ENCODE measurements at places on chromosomes 5 and 9.

DNA sequence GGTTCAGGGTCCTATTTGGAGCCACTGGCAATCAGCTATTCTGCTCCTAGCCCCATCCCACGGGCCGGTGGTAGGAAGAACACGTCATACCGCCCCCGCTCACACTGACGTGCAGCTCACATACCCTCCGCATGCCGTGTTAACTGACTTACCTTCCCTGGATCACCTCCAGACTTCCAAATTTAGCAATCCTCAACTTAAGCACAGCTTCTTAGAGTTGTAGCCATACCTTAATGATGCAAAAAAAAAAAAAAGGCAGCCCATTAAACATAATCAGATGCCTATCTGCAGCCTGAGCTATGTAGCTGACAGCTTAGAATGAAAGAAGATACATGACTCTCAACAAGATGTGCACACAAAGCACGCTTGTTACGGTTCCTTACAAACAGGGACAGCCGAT, 93.0 kb downstream of the IRX2 start:
- no peak for DNase-seq

GRCh38 chr9:112371060-112371459, 8.8 kb upstream of the HSDL2 start:
- no peak for DNase-seq

DNA sequence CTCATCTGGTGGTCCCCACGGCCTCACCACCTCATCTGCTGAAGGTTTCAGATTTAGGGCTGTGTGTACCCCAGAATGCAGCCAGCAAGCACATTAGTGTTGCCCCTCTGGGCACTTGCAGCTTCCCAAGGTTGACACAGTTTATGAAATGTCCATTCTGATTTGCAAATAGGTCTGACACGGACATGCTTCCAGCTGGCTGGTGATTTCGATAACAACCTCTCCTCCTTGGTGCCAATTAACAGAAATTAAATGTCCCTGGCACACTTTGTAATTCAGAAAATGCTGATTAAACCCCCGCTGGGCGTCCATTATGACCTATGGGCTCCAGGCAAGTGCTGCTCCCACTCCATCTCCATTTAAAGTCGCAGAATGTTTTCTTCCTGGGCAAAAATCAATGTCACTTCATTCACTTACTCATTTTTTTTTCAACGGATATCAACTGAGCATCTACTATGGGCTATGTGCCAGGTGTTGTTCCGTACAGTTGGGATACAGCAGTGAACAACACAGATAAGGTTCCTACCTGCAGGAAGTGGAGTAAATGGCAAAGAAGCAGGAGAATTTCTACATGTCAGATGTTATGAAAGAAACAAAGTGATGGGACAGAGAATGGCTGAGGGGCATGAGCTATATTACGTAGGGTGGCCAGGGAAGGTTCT, 32.0 kb downstream of the PLAC8L1 start:
- no peak for DNase-seq

DNA sequence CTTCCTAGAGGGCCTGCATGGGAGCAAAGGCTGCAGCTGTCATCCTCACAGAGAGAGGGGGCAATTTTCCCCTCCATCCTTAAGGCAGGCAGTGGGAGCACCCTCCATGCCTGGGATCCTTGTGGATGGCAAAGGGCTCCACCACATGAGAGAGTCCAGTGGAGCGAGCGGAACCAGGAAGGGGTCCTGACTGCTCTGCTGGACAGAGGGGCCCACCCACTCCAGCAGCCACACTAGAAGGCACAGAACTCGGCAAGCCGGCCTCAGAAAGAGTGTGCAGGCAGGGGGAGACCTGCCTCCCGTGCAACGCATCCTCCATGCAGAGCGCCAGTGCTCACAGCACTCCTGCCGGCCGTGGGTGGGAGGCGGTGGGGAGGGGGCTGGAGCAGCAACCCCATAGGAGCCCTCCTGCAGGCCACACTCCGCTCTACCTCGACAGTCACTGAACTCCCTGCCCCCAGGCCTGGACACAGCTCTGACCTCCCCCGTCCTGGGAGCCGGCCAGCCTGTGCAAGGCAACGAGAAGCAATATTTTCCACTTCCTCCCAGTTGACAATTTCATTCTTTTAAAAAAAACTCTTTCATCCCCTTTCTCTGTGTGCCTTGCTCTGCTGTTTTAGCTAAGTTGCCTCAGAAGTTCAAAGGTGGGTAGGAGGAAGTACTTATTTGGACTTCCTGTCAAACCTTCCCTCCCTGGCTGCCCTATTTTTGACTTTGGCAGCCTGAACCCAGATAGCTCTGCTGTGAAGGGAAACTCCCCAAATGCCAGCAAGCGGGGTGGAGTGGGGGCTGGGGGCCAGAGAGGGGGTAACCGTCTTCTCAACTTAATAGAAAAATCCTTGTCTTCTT, 5.3 kb upstream of the LCP2 start:
- DNase-seq, result peak; percentile 66

DNA sequence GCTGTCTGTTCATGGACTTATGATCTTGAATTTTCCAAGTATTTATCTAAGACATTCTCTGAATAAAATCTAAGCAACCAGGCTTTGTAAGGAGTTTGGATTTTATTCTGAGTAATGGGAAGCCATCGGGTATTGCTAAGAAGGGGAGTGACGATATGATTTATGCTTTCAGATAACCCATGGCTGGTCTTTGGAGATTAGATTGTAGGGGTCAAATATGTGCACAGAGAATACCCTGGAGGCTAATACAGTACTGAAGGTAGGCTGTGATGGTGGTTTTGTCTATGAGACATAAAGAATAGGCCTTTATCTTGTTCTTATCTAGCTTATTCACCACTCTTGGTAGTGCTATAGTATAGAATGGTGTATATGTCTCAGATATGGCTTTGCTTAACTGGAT, 60.0 kb upstream of the C5orf46 start:
- no peak for DNase-seq

- DNase-seq, result no peak
Observed at GRCh38 chr9:115520646-115521045, 402.7 kb upstream of the TNC start.

GRCh38 chr9:95831810-95832209, 43.7 kb upstream of the ERCC6L2 start:
- DNase-seq, result no peak

- DNase-seq, result no peak
Observed at GRCh38 chr5:6745706-6746222, 32.5 kb downstream of the TENT4A start.

DNA sequence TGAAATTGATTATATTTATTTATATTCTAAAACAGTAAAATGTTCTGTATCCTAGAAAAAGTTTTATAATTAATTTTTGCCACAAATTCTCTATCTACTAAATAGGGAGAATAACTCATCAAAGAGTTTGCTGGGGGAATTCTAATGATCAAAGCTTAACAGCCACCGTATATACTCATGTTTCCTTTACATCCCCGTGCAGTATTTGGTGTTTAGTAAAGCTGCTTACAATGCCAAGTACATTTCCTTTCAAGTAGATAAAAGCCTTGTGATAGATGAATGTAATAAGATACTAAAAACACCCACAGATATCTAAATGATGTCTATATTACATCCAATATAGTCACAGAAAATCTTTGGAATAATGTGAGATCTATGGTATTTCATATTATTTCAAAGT, 312.2 kb downstream of the HCN1 start:
- no peak for DNase-seq

DNA sequence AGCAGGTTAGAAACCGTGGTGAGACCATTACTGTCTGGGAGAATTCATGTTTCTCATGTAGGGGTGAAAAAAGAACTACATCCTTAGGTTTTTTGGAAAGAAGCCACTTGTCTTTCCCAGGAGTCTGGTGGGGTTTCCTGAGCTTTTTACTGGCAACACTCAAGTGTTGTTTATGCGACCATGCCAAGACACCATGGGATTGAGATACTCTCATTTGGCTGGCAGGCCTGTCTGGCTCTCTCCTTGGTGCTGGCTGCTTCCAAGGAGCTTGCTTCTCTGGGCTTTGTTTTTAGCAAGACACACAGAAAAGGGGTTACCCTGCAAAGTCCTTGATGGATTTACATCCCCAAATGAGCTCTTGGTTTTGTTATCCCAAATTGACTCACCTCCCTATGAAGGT, 80.9 kb upstream of the ISL1 start:
- no peak for DNase-seq
